T-helper 2 cell treated with Interferon-gamma antibody and Interleukin-4, amounts not matched to agents 5 μg/mL and 100 μg/mL, for 36 hours (primary cell): ENCODE measurements at places on chromosomes 1 and 21.

- H3K36me3 ChIP-seq: peaks cover under 1% of the 10 kb centered on the region
- no peak overlapping the region for H3K4me3 ChIP-seq
- peaks cover 2% of the 10 kb centered on the region for H3K27me3 ChIP-seq
- H3K4me1 ChIP-seq: peaks cover 29% of the 10 kb centered on the region
- H3K27ac ChIP-seq: no peak overlapping the region
Measured at GRCh38 chr1:59013276-59013927, 229.6 kb upstream of the JUN start.

DNA sequence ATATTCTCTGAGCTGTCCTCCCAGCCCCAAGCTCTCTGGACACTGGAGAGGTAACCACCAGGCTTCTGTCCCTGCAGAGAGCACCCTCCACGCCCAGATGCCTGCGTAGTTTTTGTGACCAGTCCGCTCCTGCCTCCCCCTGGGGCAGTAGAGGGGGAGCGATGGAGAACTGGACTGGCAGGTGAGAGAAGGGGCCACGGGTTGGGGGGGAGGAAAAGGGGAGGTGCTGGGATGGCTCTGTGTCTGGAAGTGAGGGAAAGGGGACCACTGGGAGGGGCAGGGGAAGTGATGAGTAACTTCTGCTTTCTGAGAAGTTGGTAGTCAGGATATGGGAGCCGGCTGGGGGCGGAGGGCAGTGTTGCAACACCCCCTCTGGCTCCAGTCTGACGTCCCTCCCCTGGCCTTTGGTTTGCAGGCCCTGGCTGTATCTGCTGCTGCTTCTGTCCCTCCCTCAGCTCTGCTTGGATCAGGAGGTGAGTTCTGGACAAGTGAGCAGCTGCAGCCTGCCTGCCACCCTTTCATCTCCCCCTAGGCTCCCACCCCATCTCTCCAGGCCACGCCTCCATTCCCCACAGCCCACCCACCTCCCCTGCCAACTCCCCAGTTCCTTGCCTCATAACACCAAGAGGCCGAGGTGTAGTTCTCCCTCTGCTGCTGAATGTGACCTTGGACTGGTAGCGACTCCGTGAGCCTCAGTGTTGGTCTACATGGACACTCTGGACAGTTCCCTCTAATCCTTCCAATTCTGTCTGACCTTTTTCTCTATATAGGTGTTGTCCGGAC lies 3.1 kb downstream of the ADAMTSL4 start:
- no peak overlapping the region for H3K27ac ChIP-seq
- peaks cover 10% of the 10 kb centered on the region for H3K27me3 ChIP-seq
- DNase-seq: no peak
- no peaks in the 10 kb centered on the region for H3K36me3 ChIP-seq
- H3K4me1 ChIP-seq: peaks cover 22% of the 10 kb centered on the region
- peak overlapping the region; percentile 29 for H3K4me3 ChIP-seq

DNA sequence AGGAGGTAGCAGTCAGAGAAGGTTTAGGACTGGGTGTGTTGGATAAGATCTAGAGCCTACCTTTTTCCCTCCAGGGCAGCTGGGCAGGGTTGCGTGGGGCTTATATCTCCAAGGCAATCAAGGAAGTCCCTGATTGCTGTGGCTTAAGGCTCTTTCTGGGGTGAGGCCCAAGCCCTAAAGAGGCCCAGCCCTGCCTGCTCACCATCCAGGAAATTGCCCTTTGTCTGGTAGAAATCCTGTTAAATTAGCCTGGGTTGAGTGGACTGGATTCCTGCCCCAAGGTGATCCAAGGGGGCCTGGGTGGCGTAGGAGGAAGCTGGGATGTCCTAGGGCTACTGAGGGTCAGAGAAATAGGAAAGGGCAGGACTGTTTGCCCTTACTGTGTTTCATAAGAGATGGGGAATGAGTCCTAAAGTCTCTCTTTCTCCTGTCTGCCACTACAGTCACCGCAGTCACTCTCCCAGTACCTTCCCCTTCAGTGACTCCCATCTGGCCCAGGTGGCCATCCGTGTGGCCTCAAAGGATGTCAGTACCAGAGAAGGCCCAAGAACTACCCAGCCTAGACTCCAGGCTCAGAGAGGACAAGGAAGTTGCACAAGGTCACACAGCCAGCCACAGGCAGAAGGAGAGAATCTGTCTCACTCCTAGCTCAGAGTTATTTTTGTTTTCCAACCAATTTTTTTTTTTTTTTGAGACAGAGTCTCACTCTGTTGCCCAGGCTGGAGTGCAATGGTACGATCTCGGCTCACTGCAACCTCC lies 25.8 kb downstream of the MFSD2A start:
- H3K4me1 ChIP-seq: peaks cover 6% of the 10 kb centered on the region
- DNase-seq: no peak
- no peaks in the 10 kb centered on the region for H3K36me3 ChIP-seq

- peak within 1 kb of the TSS; percentile 45 for H3K27ac ChIP-seq
- no peaks in the 10 kb centered on the region for H3K36me3 ChIP-seq
- peak within 1 kb of the TSS; percentile 59 for H3K4me3 ChIP-seq
- H3K4me1 ChIP-seq: no peaks in the 10 kb centered on the region
- DNase-seq: peak; percentile 72
- H3K27me3 ChIP-seq: peaks cover 8% of the 10 kb centered on the region
Measured at GRCh38 chr1:1435106-1435903, at the start of gene VWA1. Gene VWA1 (plus strand): TSS chr1:1435690. CDS start chr1:1435749, 59 bp downstream.

- H3K27me3 ChIP-seq: no peaks in the 10 kb centered on the region
- H3K4me3 ChIP-seq: no peak overlapping the region
- no peak for DNase-seq
- H3K36me3 ChIP-seq: no peaks in the 10 kb centered on the region
Measured at GRCh38 chr21:23578027-23578426, 2029.3 kb downstream of the MRPL39 start.

- H3K4me1 ChIP-seq: peaks cover 35% of the 10 kb centered on the region
- DNase-seq: no peak
- H3K27me3 ChIP-seq: no peaks in the 10 kb centered on the region
- H3K4me3 ChIP-seq: peak overlapping the region; percentile 59
- H3K36me3 ChIP-seq: peaks cover 67% of the 10 kb centered on the region
- peak overlapping the region; percentile 63 for H3K27ac ChIP-seq
Measured at GRCh38 chr1:64877151-64877550, 89.2 kb downstream of the JAK1 start.

GRCh38 chr1:171310661-171311087 lies 3.3 kb upstream of the FMO4 start:
- H3K36me3 ChIP-seq: no peaks in the 10 kb centered on the region
- no peak overlapping the region for H3K27ac ChIP-seq
- H3K27me3 ChIP-seq: no peaks in the 10 kb centered on the region
- no peak overlapping the region for H3K4me3 ChIP-seq
- no peak for DNase-seq

GRCh38 chr1:20840731-20841130 lies 53.6 kb upstream of the HP1BP3 start:
- H3K4me3 ChIP-seq: no peak overlapping the region
- H3K27me3 ChIP-seq: no peaks in the 10 kb centered on the region
- H3K36me3 ChIP-seq: peaks cover 5% of the 10 kb centered on the region
- H3K27ac ChIP-seq: no peak overlapping the region
- H3K4me1 ChIP-seq: no peaks in the 10 kb centered on the region
- no peak for DNase-seq
